ENCODE measurements at places on chromosomes 1 and 21. TPM values are rescaled to one million over a fixed set of nuclear protein-coding genes. Genes with fewer than 3 reads are reported as not detected.

Gene PBX1
- 39.0 TPM for total RNA-seq

- no peak for DNase-seq
Observed at GRCh38 chr1:160971618-160972056, 17.0 kb upstream of the ITLN2 start.

Gene VCAM1
- 0.03 TPM for total RNA-seq

Gene KIF26B
- total RNA-seq = 14.4 TPM

Gene SPRR2F
- not detected for total RNA-seq

- DNase-seq = peak; percentile 48
Observed at GRCh38 chr1:99728494-99729235, 37.8 kb downstream of the FRRS1 start.

- DNase-seq = no peak
Observed at GRCh38 chr1:13593511-13594131, 10.0 kb downstream of the PDPN start.

Gene USH2A
- not detected for total RNA-seq

Gene LHX8
- not detected for total RNA-seq

Gene KRTAP19-3
- not detected for total RNA-seq

- DNase-seq = no peak
Observed at GRCh38 chr21:44326716-44327602, 12.2 kb downstream of the CFAP410 start.

DNA sequence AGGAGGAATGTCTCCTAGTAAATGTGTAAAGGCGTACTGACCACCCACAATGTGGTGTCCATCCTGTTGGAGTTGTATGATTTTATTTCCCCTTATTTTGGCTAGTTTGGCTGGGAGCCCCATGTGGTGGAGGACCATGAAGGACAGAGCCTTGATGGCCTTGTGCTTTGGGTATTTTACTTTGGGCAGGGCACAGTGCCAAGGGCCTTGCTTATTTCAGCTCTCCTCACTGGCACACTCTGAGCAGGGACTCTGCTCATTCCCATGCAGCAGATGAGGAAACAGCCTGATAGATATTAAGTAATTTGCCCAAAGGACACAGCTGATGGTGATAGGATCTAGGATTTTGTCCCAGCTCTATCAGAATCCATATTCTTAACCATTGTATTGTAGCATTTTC is 50.2 kb downstream of the SMYD2 start:
- DNase-seq = no peak

GRCh38 chr1:233907151-233907550 is 2.7 kb downstream of the SLC35F3 start:
- DNase-seq = no peak

Gene CENPF
- 213 TPM for total RNA-seq

Gene MR1
- total RNA-seq = 0.24 TPM

GRCh38 chr1:239155466-239156091 is 230.8 kb upstream of the CHRM3 start:
- DNase-seq = no peak

Gene CCT3
- 324 TPM for total RNA-seq

Gene TMEM167B
- 20.7 TPM for total RNA-seq

Data from SJCRH30 (cell line).